Fibroblast of skin of right biceps (primary cell): ENCODE measurements at places on chromosomes 3 and 15.

GRCh38 chr3:149796026-149796425 is 3.7 kb upstream of the ANKUB1 start:
- DNase-seq, result no peak

DNA sequence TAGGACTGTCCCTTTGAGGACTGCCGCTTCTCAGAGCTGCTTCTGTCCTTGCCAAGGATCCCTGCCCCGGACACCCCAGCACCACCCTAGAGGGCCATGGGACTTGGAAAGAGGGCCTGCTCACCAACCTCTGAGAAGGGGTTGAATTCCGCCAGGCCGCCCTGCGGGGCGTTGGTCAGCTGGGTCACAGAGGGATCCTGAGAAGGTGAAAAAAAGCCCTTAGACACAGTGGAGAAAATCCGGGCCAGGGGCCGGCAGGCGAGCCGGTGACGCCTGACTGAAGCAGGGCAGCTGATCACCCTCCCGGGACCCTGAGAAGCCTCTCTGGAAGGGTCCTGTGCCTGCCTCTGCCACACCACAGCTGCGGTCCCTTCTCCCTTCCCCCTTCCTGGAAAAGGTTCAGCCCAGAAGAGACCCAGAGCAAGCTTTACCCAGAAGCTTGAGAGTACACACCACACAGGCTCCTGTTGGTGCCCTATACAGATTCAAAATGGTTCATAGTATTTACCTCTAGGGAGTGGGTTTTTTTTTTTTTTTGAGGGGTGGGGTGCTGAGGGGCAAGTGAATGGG is 11.6 kb upstream of the ULK3 start:
- DNase-seq, result no peak

DNA sequence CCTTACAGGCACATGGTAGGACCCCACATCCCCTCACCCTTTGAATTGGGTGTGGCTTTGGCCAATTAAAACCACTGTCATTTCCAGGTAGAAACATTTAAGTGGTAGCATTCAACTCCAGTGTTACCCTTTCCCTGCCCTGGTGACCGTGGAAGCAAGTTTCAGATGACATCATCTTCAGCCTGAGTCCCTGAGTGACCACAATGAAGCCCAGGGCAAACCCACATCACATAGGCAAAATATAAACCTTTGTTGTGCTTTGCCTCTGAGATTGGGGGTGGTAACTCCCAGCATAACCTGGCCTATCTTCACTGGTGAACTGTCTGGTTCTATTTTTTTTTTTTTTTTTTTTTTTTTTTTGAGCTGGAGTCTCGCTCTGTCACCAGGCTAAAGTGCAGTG is 404.0 kb upstream of the WNT5A start:
- DNase-seq, result no peak

- peak; percentile 39 for DNase-seq
These were observed 122.2 kb downstream of the KLHL25 start for GRCh38 chr15:85672332-85673084.

- no peak for DNase-seq
These were observed 269.0 kb upstream of the ST8SIA2 start for GRCh38 chr15:92124657-92125010.

GRCh38 chr3:149589332-149589731 is 68.5 kb downstream of the WWTR1 start:
- DNase-seq, result peak; percentile 86

DNA sequence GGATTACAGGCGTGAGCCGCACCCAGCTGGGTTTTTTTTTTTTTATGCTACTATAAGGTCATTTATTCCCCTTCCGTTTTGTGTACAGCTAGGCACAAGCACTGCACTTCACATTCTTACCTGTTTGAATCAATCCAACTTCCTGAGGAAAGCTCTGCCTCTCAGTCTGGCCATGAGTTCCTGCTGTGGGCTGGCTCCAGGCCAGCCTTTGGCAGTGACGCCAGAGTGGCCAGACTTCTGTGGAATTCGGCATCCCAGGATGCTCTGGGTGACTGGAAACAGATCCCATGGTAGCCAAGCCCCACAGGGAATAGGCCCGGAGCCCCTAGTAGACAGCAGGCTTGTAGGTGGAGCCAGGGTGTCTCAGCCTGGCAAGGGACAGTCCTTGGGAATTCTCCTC is 21.5 kb upstream of the TIMP4 start:
- peak; percentile 84 for DNase-seq
